K562 (cell line): ENCODE measurements at places on chromosomes 12 and 14. TPM values are rescaled to one million over a fixed set of nuclear protein-coding genes. Genes with fewer than 3 reads are reported as not detected.

TEX52 gene
- not detected in 2 replicates for polyA plus RNA-seq

OR4E2 gene
- not detected in 2 replicates for polyA plus RNA-seq

PTGER2 gene
- polyA plus RNA-seq = not detected in 2 replicates

ESR2 gene
- 2.8 and 3.8 TPM in 2 replicates for polyA plus RNA-seq

SERPINA10 gene
- polyA plus RNA-seq = not detected in 2 replicates

GRCh38 chr12:32765906-32766305 is 10.2 kb upstream of the YARS2 start:
- no peaks in the 10 kb centered on the region for H3K4me1 ChIP-seq
- no peaks in the 10 kb centered on the region for H3K36me3 ChIP-seq

- H3K36me3 ChIP-seq = no peaks in the 10 kb centered on the region
- no peaks in the 10 kb centered on the region; the same call in 2 of the 3 replicates for H3K4me1 ChIP-seq
Observed at GRCh38 chr14:74867673-74868072, 8.3 kb downstream of the PROX2 start.

GRCh38 chr14:52730709-52731111 is 744 bp downstream of the STYX start:
- peak overlapping the region; percentile 89 for H3K27ac ChIP-seq
- H3K27me3 ChIP-seq = no peaks in the 10 kb centered on the region
- peaks cover 39% of the 10 kb centered on the region; the same call in 1 of the 3 replicates for H3K36me3 ChIP-seq
- H3K4me3 ChIP-seq = peak overlapping the region; percentile 99
- peaks cover 14% of the 10 kb centered on the region for H3K4me1 ChIP-seq

DNA sequence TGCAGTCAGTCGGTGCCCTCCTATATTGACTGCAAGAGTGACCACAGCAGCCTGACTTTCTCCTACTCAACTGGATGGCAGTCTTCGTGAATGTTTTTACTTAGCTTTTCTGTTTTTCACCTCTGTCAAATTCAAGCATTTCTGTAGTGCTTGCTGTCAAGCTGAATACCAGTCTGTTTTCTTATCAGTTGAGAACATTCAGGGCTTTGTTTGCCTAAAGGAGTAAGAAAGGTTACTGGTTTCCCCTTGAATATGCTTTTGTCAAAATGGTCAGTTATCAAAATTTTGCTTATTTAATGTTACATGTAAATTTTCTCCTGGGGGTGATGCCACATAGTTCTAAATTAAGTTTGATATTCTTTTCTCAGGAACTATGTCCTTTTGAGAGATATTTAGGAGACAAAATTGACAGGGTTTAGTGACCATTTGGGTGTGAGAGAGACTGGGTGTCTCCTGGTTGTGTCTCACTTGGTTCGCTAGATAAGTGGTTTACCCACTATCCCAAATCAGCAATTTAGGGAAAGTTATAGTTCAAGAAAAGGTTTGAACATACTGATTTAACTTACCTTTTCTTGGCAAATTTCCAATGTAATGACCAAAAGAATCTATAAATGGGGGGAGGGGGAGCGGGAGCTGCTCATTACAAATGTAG is 366.3 kb downstream of the TMTC2 start:
- DNase-seq = peak; percentile 11
- no peaks in the 10 kb centered on the region for H3K27me3 ChIP-seq
- H3K27ac ChIP-seq = peak overlapping the region; percentile 73

DNA sequence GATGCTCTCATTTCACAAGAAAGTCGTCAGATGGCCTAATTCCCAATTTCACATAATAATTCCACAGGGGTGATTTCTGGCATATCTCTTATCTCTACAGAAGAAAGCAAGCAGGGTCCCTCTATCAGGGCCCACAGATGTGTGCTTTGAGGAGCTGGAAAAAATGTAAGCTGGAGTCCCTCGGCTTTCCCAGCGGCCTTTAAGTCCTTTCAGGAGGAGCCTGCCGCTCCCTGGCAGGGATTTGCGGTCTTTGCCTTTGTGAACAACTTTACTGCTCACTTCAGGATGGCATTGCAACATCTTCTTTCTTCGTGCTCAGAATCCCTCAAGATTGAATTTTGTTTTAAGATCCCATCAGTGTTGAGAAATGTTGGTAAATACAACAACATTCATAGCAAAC is 83.0 kb downstream of the FZD10 start:
- no peak overlapping the region for H3K4me3 ChIP-seq
- H3K27me3 ChIP-seq = no peaks in the 10 kb centered on the region
- no peak for DNase-seq
- H3K36me3 ChIP-seq = no peaks in the 10 kb centered on the region

DNA sequence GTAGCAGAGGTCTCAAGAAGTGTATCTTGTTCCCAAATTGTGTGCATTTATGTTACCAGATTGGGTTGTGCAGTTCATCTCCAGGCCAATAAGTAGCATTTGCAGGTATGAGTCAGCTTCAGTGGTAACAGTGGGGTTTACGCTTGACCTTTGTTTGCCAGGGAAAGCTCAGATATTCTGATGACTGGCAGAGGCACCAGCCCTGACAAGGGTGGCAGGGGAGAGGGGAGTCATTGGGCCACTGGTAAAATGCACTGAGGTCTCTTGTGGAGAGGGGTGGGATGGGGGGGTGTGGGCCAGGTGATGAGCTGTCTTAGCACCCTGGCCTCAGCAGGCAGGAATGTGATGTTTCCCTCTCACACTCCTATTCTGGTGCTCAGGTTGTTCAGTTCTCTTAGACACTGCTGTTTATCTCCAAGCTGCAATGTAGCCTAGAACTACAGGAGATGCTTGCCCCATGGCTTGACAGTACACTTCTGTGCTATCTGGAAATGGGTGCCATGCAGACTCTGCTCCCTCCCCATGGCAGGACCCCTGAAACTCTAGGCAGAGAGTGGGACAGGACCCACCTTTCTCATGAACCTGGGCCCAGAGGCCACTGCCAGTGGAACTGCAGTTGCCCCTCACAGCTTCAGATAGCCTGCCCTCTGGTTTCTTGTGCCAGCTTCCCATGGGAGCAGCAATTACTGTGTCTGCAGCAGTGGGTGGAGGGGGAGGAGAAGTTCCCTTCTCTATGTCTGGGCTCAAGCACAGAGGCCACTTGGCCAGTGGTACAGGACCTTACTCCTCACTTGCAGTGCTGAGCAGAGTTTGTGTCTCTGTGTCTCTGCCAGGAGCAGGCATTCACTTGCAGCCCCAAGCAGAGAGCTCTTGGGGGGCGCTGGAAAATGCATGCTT is 31.9 kb downstream of the USP15 start:
- H3K4me1 ChIP-seq = peaks cover 16% of the 10 kb centered on the region
- H3K27ac ChIP-seq = no peak overlapping the region
- H3K4me3 ChIP-seq = no peak overlapping the region
- H3K36me3 ChIP-seq = peaks cover 53% of the 10 kb centered on the region
- no peaks in the 10 kb centered on the region for H3K27me3 ChIP-seq

GRCh38 chr14:74608959-74609611 is 3.0 kb downstream of the LTBP2 start:
- no peak overlapping the region for H3K27ac ChIP-seq
- H3K4me1 ChIP-seq = peaks cover 17% of the 10 kb centered on the region
- DNase-seq = peak; percentile 43
- H3K4me3 ChIP-seq = no peak overlapping the region
- H3K36me3 ChIP-seq = no peaks in the 10 kb centered on the region
- peaks cover 19% of the 10 kb centered on the region; the same call in 1 of the 2 replicates for H3K27me3 ChIP-seq

DNA sequence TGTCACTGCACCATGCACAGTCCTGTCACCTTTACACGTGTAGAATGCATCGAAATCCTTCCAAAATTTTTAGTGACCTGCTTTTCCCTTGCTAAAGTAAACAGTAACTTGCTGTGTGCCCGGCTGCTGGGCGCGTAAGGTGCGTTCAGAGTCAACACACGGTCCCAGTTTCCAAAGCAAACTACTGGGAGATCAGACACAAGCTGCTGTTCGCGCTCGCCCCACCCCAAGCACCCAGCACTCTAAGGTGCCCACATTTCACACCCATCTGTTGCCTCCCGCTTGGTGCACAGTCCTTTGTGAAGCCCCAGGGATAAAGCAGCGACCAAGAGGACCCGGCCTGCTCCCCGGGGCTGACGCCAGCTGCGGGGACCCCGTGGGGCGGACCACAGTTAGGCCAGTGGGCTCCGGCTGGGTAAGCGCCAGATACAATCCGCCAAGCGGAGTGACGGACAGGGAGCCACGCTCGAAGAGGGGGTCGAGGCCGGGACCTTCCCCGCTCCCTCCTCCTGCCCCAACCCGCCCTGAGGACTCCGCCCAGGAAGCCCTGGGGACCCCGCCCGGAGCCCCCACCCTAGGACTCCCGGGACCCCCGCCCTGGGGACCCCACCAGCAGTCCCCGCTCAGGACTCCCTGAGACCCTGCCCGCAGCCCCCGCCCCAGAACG is 633 bp downstream of the STX2 start:
- peak overlapping the region; percentile 69 for H3K4me3 ChIP-seq
- peak; percentile 78 for DNase-seq
- peaks cover 40% of the 10 kb centered on the region for H3K4me1 ChIP-seq
- H3K27ac ChIP-seq = peak overlapping the region; percentile 70

DNA sequence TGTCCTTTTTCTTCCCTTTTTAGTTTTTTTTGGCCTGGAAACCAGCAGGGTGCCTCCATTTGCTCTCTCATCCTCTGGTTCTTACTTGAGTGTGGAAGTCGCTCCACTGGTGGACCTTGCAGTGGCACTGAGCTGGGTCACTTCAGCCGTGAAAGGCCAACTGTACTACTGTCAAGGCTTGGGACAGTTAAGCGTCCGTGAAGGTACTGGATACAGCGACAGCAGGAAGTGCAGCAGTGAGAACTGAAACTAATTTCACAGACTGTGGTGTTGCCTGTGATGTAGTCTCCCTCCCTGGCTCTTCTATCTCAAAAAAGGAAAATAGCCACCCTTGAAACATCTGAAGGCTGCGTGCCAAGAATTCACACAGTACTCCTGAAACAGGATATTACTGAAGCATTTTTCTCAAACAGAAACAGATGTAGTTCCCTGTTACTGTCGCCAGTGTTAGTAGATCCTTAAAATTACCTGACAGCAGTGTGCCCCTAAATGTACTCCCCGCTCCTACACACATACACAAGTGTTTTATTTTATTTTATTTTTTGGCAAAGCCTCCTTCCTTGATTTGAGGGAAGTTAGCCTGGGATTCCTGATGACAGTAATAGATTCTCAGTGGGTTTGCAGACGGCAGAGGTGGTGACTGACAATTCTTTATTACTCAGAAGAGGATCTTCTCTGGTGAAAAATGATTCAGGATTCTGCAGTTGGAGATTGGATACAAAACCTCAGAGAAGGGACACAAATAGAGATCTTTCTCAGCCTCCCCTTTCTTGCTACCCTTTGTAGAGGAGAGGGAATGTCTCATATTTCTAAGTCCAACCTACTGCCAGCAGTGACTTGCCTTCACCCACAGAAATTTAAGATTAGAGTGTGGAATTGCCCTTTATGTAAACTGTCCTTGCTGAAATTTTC is 4.4 kb downstream of the SUSD6 start:
- H3K27me3 ChIP-seq = no peaks in the 10 kb centered on the region
- peaks cover 38% of the 10 kb centered on the region; the same call in 2 of the 3 replicates for H3K36me3 ChIP-seq
- peak overlapping the region; percentile 28 for H3K4me3 ChIP-seq
- DNase-seq = no peak

GRCh38 chr12:62260733-62261683 is 804 bp downstream of the USP15 start:
- peaks cover 19% of the 10 kb centered on the region; the same call in 1 of the 3 replicates for H3K4me1 ChIP-seq
- H3K36me3 ChIP-seq = peaks cover 35% of the 10 kb centered on the region
- DNase-seq = peak; percentile 69
- no peaks in the 10 kb centered on the region for H3K27me3 ChIP-seq
- peak overlapping the region; percentile 99 for H3K27ac ChIP-seq
